ENCODE measurements at places on chromosomes 5 and 9.

DNA sequence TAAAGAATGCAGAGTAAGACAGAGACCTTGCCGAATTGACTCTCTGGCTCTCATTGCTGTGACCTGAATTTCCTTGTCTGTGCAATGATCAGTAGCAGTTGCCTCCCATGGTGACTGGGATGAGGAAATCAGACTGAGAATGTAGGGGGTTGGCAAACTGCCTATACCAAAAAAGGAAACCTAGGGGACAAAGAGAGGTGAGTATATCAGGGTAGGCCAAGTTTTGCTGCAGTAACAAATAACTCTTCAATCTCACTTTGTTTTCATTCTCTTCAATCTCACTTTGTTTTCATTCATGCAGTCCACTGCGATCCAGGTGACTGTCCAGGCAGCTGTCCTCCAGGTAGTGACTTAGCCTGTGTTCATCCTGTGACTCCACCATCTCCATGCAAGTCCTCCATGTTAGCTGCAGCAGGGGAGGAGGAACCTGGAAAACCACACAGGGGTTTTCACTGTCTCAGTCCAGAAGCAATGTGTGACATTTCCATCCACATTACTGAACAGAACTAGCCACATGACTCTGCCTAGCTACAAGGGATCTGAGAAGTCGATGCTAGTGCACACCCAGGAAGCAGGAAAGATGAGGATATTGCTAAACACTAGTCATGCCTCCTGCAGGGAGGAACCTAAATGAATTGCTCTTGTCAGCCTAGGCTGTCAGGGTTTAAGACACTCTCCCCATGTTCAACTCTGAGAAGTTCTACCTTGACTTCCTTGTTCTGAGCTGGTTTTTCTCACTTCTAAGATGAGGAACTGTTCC, 26.0 kb downstream of the TMEM174 start:
- DNase-seq: no peak

DNA sequence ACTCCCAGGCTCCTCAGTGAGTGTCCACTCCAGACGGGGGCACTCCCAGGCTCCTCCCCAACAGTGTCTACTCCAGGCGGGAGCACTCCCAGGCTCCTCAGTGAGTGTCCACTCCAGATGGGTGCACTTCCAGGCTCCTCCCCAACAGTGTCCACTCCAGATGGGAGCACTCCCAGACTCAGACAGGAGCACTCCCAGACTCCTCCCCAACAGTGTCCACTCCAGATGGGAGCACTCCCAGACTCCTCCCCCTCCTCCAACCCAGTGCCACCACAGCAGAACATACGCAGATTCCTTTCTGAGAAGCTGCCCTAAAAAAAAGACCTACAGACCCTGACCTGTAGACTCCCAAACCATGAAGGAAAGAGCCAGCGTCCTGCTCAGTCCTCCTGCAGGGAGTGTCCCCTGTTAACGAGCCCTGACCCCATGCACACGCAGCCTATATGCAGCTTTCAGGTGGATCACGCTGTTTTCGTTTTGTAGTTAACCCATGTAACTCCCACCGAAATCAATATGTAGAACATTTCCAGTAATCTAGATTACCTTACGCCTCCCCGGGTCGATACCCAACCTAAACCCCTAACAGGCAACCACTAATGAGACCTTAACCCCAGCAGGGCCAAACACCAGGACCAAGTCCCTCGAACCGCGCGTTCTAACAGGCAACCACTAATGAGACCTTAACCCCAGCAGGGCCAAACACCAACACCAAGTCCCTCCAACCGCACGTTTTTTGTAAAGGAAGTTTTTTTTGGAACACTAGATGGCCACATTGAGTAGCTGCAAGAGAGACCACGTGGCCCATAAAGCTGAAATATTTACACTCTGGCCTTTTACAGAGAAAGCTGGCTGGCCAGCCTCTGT, 15.7 kb downstream of the PNPLA7 start:
- no peak for DNase-seq

GRCh38 chr9:127714020-127714750, 1.3 kb downstream of the PTRH1 start:
- DNase-seq: no peak

GRCh38 chr5:115920171-115920725, 42.0 kb upstream of the LVRN start:
- no peak for DNase-seq

DNA sequence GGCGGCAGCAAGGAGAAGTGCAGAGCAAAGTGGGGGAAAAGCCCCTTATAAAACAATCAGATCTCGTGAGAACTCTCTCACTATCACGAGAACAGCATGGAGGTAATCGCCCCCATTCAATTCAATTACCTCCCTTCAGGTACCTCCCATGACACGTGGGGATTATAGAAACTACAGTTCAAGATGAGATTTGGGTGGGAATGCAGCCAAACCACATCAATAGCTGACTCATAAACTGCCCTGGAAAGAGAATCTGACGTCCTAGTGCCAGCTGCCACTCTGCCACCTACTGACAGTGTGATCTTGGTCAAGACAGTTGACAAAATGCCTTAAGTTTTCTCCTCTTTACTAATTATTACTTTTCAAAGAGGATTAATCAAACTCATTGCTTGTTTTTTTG, 128.3 kb downstream of the GPBP1 start:
- DNase-seq: no peak

GRCh38 chr9:127539259-127539981, 72.7 kb upstream of the STXBP1 start:
- DNase-seq: no peak

- DNase-seq: peak; percentile 58
These were observed 589 bp downstream of the RIC1 start for GRCh38 chr9:5629312-5630080.

DNA sequence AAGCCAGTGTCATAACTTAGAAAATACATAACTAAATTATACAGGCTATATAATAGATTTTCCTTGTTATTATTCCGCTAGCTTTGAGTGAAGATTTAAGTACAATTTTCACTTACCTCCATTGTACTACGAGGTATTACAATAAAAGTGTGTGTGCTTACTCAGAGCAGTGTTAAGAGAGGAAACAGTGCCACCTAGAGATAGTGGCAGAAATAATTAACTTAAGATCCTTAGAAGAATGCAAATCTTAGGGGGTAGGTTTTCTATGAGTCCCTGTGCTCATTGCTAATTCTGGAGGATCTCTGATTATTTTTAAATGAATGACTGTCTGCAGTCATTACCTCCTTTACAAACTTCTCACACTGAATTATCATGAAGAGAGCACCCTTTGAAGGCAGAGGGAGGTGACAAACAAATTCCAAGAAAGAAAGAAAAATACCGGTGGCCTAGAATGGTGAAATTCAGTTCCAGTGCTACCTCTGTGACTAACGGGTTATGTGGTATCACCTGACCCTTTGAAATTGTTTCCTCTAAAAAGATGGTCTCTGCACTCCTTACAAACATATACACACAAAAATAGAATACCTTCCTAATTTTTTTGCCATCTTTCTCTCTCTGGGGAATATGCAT, 379.8 kb downstream of the TRIM36 start:
- no peak for DNase-seq

GRCh38 chr9:76603448-76603895, 144.5 kb downstream of the GCNT1 start:
- no peak for DNase-seq

- DNase-seq: no peak
These were observed 11.1 kb upstream of the MLANA start for GRCh38 chr9:5879419-5880181.

DNA sequence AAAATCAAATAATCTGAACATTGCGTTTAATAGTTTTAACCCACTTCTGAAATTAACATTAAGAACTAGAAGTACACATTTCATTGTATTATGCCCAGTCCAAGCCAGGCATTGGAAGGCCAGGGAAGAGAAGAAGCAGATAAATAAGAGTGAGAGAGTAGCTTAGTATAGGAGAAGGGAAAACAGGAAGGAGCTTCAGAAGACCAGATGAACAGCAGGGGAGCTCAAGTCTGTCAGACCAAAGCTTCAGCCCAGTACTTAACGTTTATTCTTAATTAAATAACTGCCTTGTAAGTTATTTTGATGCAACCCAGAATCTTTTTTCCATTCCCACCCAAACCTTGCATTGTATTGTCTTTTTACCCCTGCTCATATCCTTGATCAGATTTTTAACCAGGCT, 11.5 kb upstream of the FAM120AOS start:
- DNase-seq: peak; percentile 24

- DNase-seq: no peak
These were observed 109.7 kb downstream of the F2RL2 start for GRCh38 chr5:76513476-76513875.

- DNase-seq: peak; percentile 47
These were observed 11.4 kb downstream of the BASP1 start for GRCh38 chr5:17228821-17229291.

DNA sequence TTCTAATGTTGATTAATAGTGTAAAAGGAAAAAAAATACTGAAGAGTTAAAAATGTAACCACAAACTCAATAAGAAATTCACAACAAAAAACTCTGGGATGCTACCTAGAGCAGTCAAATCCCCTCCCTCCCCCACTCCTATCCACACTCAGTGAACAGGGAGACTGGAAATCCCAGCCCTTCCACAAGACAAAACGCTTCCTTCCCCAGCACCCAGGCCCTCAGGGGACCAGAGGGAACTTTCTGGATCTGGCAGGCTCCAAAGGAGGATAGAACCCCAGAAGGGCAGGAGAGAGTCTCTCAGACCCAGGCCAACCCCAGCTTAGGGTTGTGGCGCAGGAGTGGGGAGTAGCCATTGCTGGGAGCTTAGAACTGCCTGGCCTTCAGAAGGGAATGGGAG, 55.0 kb downstream of the DCP2 start:
- no peak for DNase-seq

DNA sequence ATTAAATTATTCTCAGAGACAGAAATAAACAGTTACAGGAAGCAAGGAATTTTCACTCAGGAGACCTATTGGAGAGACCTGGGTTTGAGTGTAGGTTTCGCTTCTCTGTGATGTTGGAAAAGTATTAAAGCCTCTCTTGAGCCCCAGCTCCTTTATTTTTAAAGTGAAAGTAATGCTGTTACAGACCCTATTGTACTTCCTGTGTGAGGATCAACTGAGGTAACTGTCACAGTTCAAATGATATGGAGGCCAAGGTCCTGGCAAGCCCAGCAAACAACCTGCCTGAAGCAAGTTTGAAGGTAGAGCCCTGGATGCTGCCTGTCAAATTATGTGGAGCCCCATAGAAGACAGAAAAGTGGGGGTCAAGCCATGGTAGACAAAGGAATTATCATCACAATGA, 7.9 kb upstream of the HACD4 start:
- DNase-seq: no peak

- no peak for DNase-seq
These were observed 478.1 kb upstream of the SMC2 start for GRCh38 chr9:103615994-103616393.

GRCh38 chr5:59956130-59956783, 62.7 kb upstream of the PDE4D start:
- DNase-seq: no peak

DNA sequence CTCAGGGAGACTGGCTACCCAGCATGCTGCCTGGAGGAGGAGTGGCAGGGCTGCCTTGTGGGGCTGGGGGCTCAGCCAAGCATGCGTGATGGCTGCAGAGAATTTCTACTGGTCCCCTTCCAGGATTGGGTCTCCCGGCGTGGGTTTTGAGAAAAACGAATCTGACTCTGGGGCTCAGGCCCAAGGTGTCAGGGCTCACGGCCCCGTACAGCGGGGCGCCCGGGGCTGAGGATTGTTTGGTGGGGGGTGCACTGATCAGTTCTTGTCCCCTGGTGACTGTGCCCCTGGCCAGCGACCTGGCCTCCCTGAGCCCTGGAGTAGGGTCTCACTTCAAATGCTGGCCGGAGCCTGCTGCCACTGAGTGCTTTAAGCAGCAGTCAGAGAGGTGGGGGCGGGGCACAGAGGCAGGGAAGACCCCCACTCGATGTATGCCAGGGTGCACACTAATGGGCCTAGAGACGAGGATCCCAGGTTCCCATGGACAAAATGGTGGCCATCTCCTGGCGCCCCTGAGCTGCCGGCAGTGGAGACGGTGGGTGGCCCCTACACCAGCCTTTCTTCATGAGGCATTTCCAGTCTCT, 45.5 kb upstream of the RNU6ATAC start:
- DNase-seq: no peak

GRCh38 chr5:56641635-56642260, 173.6 kb upstream of the MAP3K1 start:
- DNase-seq: no peak

DNA sequence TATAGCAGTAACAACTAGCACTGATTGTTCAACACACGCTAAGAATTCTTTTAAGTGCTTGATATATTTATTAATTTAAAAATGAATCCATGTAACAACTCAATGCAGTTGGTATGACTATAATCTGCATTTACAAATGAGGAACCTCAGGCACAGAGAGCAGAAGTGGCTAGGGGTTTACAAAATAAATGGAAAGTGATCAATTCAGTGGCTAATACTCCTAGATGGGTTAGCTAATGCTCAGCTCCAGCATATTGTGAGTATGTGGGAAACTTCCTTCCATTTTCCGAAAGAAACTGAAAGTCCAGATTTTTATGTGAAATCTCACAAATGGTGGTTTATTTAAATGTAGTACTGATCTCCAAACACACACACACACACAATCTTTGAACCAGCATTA, 128.0 kb downstream of the RFX3 start:
- no peak for DNase-seq

- DNase-seq: no peak
These were observed 155.3 kb upstream of the ANKRD55 start for GRCh38 chr5:56388229-56388985.

GRCh38 chr9:109274884-109275730, 45.8 kb downstream of the EPB41L4B start:
- DNase-seq: no peak

GRCh38 chr5:2634399-2635176, 116.9 kb downstream of the IRX2 start:
- no peak for DNase-seq

GRCh38 chr9:96449523-96449844, 485 bp upstream of the HABP4 start:
- no peak for DNase-seq

DNA sequence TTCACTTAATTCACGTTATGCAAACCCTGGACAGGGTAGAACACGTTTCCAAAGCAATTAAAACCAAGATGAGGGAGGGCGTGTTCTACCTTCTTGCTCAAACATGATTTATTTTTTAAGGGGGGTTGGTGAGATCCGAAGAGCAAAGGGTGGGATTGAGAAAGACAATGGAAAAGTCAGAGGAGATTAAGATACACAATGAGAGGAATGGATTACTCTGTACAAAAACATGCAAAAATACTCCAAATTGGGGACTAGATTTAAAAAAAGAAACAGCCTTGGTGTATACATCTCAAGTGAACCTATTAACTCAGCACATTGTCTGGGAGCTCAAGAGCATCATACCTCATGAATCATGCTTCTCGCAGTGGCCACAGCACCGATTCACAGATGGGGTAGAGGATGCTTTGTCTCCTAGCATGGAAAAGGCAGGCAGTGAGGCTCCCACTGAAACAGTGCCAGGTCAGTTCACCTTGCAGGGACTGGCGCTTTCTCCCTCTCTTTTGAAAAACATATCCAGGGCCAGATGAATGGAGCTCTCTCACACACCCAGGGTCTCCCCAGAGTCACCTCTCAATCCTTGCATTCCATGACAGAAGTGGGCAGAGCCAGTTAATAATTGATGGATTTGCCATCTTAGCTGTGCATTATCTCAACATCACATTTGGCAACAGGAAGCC, 459.7 kb downstream of the BNC2 start:
- no peak for DNase-seq

GRCh38 chr5:4116834-4117233, 521.2 kb downstream of the IRX1 start:
- no peak for DNase-seq

- no peak for DNase-seq
These were observed 1638.3 kb downstream of the MAT2B start for GRCh38 chr5:165143741-165144140.

GRCh38 chr9:2502760-2503159, 118.8 kb upstream of the VLDLR start:
- DNase-seq: no peak

Measured in T-helper 2 cell (primary cell).